Activated T-helper 17 cell treated with anti-CD3 and anti-CD28 coated beads, Interleukin-2, amount 50 U/mL, for 72 hours (primary cell): ENCODE measurements at places on chromosomes 1 and 21. TPM values are rescaled to one million over a fixed set of nuclear protein-coding genes. Genes with fewer than 3 reads are reported as not detected.

DNA sequence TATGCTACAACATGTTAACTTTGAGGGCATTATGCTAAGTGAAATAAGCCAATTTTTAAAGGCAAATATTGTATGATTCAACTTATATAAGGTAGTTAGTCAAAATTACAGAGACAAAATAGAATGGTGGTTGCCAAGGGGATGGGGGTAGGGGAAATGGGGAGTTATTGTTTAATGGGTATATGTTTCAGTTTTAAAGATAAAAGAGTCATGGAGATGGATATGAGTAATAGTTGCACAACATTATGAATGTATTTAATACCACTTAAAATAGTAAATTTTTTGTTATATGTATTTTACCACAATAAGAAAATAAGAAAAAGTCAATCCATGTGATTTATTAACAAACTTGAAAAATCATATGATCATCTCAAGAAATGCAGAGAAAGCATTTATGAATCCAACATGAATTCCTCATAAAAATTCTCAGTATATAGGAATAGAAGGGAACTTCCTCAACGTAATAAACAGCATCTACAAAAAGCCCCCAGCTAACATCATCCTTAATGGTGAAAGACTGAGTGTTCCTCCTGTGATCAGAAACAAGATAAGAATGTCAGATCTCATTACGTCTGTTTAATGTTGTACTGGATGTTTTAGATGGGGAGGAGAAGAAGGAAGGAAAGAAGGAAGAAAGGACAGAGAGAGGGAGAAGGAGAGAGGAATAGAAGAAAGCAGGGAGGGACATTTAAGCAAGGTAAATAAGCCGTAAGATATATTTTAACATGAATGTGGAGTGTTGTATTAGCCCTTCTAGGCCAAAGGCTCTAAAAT is 6.7 kb upstream of the TSEN15 start:
- H3K36me3 ChIP-seq, result no peaks in the 10 kb centered on the region
- H3K27ac ChIP-seq, result no peak overlapping the region

DNA sequence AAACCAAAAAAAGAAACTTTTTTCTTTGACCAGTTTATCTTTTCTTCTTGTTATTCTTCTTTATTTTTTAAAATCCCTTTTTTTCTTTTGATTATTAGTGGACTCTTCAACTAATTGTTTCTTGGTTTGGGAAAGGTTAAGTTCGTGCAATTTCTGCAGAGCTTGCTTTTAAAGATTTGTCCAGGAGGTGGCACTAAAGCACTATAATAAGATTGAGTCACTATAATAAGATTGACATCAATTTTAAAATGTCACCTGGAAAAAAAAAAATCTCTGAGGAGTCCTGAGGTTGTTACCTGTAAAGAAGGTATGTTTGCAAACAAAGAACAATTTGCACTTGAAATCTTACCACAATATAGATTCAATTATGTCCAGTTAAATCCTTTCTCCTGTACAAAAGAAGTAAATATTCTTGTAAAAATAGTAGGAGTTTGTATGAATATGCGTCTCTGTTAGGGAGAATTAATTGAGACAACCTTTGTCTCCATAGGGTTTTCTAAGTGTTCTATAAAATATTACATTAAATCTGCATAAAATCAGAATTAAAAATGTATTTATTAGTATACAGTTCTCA is 166.7 kb downstream of the ADGRL4 start:
- no peak overlapping the region for H3K27ac ChIP-seq
- H3K4me3 ChIP-seq, result no peak overlapping the region
- H3K36me3 ChIP-seq, result no peaks in the 10 kb centered on the region
- H3K27me3 ChIP-seq, result no peaks in the 10 kb centered on the region
- peaks cover 3% of the 10 kb centered on the region for H3K4me1 ChIP-seq

DNA sequence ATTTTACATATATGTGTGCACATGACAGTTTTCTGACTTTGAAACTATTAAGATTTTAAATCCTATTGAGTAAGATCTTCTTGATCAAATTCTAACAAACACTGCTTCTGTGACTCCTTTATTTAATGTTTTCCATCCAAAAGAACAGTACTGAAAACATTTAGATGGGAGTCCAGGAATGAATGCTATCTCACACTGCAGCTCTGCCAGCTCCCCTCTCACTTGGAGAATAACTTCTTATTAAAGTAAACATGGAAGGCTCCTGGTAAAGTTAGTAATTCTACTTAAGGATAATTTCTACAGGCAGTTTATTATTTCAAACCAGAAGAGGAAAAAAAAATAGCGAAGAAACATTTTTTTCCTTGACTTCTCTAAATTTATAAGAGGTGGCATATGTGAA is 349.1 kb downstream of the DPYD start:
- no peaks in the 10 kb centered on the region for H3K27me3 ChIP-seq
- H3K36me3 ChIP-seq, result peaks cover 56% of the 10 kb centered on the region
- no peak overlapping the region for H3K27ac ChIP-seq
- no peak for ATAC-seq
- H3K4me1 ChIP-seq, result no peaks in the 10 kb centered on the region

DNA sequence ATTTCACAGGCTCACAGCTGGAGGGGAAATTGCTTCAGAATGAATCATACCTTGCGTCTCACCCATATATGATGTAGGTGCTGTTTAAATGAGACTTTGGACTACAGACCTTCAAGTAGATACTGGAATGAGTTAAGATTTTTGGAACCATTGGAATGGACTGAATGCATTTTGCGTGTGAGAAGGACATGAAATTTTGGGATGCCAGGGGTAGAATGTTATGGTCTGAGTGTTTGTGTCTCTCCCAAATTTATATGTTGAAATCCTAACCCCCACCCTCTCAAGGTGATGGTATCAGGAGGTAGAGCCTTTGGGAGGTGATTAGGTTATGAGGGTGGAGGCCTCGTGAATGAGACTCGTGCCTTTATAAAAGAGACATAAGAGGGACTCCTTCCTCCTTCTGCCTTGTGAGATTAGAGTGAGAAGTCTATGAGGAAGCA is 41.4 kb downstream of the KCNK1 start:
- no peak overlapping the region for H3K27ac ChIP-seq
- H3K4me3 ChIP-seq, result no peak overlapping the region
- no peaks in the 10 kb centered on the region for H3K4me1 ChIP-seq

DNA sequence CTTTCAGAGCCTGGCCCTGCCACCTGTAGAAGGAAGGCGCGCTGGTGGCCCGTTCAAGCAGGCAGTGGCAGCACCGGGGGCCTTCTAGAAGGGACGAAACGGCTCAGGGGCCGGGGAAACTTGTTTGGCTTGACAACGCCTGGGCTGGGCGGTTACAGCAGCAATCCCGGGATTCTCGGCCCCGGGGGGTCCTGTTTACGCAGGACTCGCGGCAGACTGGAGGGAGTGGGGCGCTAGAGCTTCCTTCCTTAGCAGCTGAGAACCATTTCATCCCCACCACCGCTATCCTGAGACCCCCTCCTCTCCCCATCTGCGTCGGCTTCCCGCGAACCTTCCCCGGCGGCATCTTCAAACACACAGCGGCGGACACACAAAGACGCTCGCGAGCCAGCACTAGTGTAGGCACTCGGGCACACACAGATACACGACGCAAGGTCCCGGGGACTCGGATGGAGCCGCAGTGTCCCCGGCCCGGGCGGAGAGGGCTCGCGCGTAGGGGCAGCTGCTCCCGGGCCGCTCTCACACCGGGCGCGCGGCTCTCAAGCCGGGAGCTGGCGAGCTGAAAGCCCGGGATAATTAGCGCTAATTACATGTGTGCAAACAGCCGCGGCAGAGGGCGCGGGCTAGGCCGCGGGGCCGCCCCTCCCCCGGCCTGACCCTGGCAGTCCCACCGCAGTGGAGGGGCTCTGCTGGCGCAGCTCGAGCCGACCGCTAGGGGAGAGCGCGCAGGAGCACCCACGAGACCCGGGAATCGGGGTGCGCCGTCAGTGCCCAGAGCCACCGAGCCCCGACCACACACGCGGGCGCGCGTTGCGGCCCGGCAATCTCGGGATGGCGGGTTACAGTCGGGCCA is 271.4 kb downstream of the FOXD2 start:
- no peak for ATAC-seq
- peaks cover 4% of the 10 kb centered on the region for H3K4me1 ChIP-seq
- peaks cover 50% of the 10 kb centered on the region for H3K27me3 ChIP-seq
- peak overlapping the region; percentile 28 for H3K4me3 ChIP-seq
- no peaks in the 10 kb centered on the region for H3K36me3 ChIP-seq

- H3K4me3 ChIP-seq, result no peak overlapping the region
- H3K4me1 ChIP-seq, result no peaks in the 10 kb centered on the region
- peaks cover 5% of the 10 kb centered on the region for H3K27me3 ChIP-seq
- H3K36me3 ChIP-seq, result no peaks in the 10 kb centered on the region
- ATAC-seq, result no peak
- no peak overlapping the region for H3K27ac ChIP-seq
These were observed 140.8 kb downstream of the FMN2 start for GRCh38 chr1:240232530-240232929.

Gene EIF2D
- total RNA-seq, result 64.9 TPM

Gene DRAM2
- 20.6 TPM for total RNA-seq

DNA sequence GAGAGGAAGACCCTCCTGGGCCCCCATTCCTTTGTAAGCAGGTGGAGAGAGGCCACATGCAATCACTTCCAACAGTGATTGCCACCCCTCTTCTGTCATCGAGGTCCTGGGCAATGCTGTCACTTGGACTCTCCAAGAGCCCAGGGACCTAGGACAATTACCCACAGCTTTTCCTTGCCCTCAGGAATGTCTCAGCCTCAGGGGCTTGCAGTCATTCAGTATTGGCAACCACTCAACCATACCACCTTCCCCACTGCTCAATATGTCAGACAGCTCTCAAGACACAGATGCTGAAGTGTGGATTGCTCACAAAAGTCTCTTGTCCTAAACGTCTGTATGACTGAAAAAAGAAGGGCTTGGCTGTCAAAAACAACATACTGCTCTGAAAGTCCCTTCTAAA is 87.8 kb downstream of the PTPN14 start:
- H3K4me3 ChIP-seq, result no peak overlapping the region
- H3K36me3 ChIP-seq, result no peaks in the 10 kb centered on the region
- H3K27ac ChIP-seq, result no peak overlapping the region
- no peak for ATAC-seq
- peaks cover 10% of the 10 kb centered on the region for H3K27me3 ChIP-seq
- H3K4me1 ChIP-seq, result no peaks in the 10 kb centered on the region

Gene CLCA1
- total RNA-seq, result not detected

- H3K27ac ChIP-seq, result no peak overlapping the region
- ATAC-seq, result no peak
- no peaks in the 10 kb centered on the region for H3K4me1 ChIP-seq
These were observed 122.5 kb downstream of the KIF26B start for GRCh38 chr1:245277276-245277675.

- H3K4me3 ChIP-seq, result peak overlapping the region; percentile 28
- no peak overlapping the region for H3K27ac ChIP-seq
- no peak for ATAC-seq
These were observed 719 bp downstream of the MFAP2 start for GRCh38 chr1:16979475-16980327.

DNA sequence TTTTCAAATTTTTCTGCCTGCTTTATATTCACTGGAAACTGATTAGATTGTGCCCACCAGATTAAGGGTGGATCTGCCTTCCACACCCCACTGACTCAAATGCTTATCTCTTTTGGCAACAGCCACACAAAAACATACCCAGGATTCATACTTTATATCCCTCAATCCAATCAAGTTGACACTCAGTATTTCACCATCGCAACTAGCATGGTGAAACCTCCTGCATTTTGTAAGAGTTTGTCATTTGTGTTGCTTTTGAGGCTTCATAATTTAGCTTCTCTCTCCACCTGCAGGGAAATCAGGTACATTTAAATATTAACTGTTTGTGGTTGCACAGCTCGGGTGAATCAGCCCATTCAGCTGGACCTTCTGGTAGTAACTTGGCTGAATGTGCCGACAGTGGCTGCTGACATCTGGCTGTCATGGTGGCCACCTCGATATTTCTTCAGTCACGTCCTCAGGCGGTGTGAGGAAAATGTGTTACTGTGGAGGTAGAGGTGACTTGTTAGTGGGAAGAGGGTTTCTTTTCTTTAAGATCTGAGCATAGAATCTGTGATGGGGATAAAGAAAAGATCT is 224.0 kb downstream of the PTBP2 start:
- H3K4me1 ChIP-seq, result no peaks in the 10 kb centered on the region
- no peak for ATAC-seq
- H3K36me3 ChIP-seq, result no peaks in the 10 kb centered on the region
- H3K27me3 ChIP-seq, result peaks cover 12% of the 10 kb centered on the region

Gene PPM1J
- total RNA-seq, result 0.30 TPM

Gene KIF26B
- not detected for total RNA-seq

Gene RNU1-4
- total RNA-seq, result 1,202 TPM

- no peaks in the 10 kb centered on the region for H3K27me3 ChIP-seq
- H3K36me3 ChIP-seq, result peaks cover 100% of the 10 kb centered on the region
- no peak overlapping the region for H3K4me3 ChIP-seq
These were observed 18.9 kb downstream of the TAF1A start for GRCh38 chr1:222570837-222571236.

Gene TTC34
- 2.5 TPM for total RNA-seq

Gene NBPF6
- not detected for total RNA-seq

Gene TCP10L
- total RNA-seq, result 1.3 TPM

DNA sequence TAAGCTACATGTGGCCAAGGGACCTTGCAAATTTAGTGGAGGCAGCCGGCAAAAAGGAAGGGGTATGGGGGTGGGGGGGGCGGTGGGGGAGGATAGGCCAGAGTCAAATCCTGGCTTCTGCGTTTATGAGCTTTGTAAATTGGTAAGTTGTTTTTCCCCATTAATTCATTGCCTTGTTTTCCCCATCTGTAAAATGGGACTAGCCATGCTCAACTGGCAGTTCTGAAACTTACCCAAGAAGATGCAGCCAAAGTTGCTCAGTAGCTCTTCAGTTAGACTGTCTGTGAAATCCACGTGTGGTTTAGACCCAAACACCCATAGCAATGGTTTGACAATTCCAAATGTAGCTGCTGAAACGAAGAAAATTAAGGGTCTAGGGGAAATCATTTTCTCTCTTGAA is 52.3 kb upstream of the FAM89A start:
- H3K36me3 ChIP-seq, result no peaks in the 10 kb centered on the region
- no peak overlapping the region for H3K4me3 ChIP-seq
- no peak for ATAC-seq
- no peak overlapping the region for H3K27ac ChIP-seq
- H3K4me1 ChIP-seq, result no peaks in the 10 kb centered on the region
- peaks cover 12% of the 10 kb centered on the region for H3K27me3 ChIP-seq
